Nucleus accumbens (tissue), 56 donors: ENCODE measurements at places on chromosomes 4 and X.
A peak's percentile ranks its signal among the peaks of the same experiment; 100 is the strongest.

GRCh38 chrX:153906126-153906917 is 1.8 kb downstream of the AVPR2 start:
- DNase-seq = no peak

GRCh38 chr4:184331268-184331995 is 113.8 kb upstream of the ENPP6 start:
- no peak for DNase-seq

GRCh38 chrX:103651151-103651773 is 22.5 kb downstream of the TCEAL1 start:
- DNase-seq = no peak

- no peak for DNase-seq
Observed at GRCh38 chr4:126799971-126800574, 832.7 kb upstream of the INTU start.

DNA sequence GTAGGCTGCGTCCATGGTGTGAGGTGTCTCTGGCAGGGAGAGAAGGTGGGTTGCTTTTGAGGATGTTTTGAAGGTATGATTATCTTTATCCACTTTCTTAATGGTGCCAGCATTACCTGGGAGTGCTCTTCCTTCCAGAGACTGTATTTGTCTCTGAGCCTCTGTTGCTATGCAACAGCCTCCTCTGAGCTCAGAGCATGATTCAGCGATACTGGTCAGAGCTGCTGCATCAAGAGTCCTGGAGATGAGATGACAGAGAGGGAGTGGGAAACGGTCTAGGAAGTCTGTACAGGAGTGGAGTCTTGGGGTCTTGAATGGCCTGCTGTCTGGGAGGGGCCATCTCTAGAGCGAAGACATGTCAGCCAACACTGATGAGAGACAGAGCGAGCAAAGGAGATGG is 104.4 kb upstream of the RAB40AL start:
- peak; percentile 7 for DNase-seq

DNA sequence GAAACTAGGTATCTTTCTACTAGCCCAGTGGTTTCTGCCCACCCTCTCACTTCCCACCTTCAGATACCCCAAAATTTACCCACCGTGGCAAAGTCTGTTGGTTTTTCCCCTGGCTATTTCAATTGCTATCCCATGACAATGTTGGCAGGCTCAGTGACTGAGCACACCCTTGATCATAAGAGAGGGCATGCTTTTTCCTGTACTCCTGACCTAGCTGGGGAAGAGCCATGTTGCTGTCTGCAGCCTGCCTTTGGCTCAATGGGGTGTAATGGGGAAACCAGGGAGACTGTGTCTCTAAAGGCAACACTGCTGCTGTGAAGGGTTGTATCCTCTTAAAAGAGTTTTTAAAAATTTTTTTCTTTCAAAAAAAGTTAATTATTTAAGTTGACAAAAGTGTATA is 90.4 kb upstream of the CITED1 start:
- DNase-seq = no peak

- no peak for DNase-seq
Observed at GRCh38 chr4:137193564-137193963, 338.7 kb downstream of the PCDH18 start.

DNA sequence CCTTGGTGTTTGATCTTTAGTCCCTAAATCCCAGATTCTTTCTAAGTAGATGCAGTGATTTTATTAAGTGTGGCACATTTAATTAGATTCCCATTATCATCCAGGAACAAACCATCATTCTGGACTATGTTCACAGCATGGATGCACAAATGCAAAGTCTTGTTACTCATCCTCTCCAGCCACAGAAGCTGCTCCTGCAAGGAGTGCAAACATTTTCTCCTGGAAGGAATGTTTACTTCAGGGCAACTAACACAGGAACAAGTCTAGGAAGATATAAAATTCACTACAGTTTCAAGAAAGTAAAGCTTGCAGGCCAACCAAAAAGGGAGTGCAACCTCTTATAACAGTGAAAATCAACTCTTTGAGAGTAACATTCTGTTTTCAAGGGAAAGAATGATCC is 106.0 kb downstream of the IQCM start:
- no peak for DNase-seq

GRCh38 chr4:139209470-139210063 is 32.5 kb upstream of the ELF2 start:
- no peak for DNase-seq

- DNase-seq = no peak
Observed at GRCh38 chr4:13906727-13907126, 279.2 kb upstream of the BOD1L1 start.

GRCh38 chr4:103915224-103915869 is 195.6 kb upstream of the TACR3 start:
- DNase-seq = no peak

DNA sequence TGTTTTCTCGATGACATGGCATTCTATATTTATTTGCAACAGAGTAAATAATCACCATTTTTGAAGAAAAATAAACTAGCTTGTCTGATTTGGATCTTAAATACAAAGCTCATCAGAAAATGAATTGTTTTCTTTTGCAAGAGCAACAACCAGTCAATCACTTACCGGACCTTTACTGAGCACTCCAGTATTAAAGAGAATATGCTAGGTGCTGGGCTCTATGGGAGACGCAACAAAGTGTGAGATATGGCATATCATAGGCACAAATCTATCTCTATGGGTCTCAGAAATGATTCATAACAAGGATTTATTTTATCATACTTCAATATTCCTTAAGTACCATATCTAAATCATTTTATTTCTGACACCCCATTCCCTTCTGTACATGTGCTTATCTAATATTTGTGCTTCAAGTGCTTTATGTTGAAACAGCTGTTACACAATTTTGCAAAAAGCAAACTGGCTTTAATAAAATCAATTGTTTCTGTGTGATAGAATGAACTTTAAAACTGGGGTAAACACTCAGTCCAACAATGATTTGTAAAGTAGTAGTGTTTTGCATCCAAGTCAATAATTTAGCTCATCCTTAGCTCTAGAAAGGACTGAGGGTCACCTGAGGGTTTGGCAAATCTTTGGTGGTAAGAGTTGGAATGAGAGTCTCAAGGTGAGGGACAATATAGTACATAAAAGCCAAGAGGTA is 88.4 kb upstream of the SPANXB1 start:
- DNase-seq = no peak

- DNase-seq = no peak
Observed at GRCh38 chr4:44701037-44701436, 22.8 kb downstream of the GUF1 start.
